ENCODE measurements at places on chromosomes 4 and X.

DNA sequence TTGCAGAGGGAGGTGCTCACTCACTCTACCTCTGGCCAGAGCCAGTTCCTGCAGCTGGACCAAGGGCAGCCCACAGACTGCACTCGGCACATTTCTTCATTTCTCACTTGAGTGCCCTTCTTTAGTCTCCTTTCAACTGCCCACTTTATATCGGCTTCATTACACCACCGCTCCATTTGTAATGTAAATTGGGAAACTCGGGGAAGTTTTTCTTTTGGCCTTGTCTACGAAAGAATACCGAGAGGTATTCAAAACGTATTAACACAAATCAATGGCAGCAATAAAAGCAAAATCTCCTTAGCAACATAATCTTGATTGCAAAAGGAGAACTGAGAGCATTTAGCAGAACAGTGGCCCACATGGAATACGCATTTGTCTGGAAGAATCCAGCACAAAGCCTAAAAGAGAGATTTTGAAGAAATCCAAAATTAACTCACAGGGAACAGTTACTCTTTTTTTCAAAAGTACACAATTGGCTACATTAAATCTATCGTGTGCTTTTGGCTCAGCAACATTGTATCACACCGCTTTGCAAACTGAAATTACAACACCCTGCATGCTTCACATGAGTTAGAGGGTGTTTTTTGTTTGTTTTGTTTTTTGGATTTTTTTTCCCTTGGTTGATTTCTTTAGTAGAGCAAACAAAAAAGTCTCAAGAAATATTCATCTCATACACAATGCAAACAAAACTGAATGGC is 62.6 kb downstream of the CHIC2 start:
- no peak for DNase-seq

DNA sequence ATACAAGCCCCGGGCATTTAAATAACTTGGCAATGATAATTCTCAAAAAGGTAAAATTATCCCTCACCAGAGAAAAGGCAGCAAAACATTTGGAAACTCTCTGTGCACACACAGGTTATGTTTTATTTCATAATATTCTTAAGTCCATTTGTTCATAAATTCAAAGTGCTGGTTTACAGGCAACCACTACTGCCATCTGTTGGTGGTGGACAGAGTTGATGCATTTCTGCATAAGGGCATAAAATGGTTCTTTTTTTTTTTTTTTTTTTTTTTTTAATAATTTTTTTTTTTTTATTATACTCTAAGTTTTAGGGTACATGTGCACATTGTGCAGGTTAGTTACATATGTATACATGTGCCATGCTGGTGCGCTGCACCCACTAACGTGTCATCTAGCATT is 31.5 kb upstream of the IL21 start:
- peak; percentile 63 for DNase-seq

- no peak for DNase-seq
Observed at GRCh38 chrX:85196319-85196718, 47.3 kb downstream of the SATL1 start.

GRCh38 chrX:65976161-65976560 is 63.7 kb downstream of the VSIG4 start:
- no peak for DNase-seq

GRCh38 chrX:48497871-48498270 is 10.9 kb upstream of the PORCN start:
- no peak for DNase-seq

- no peak for DNase-seq
Observed at GRCh38 chrX:35562395-35562794, 235.7 kb upstream of the MAGEB16 start.

- peak; percentile 67 for DNase-seq
Observed at GRCh38 chrX:118536687-118537461, 41.3 kb downstream of the DOCK11 start.

DNA sequence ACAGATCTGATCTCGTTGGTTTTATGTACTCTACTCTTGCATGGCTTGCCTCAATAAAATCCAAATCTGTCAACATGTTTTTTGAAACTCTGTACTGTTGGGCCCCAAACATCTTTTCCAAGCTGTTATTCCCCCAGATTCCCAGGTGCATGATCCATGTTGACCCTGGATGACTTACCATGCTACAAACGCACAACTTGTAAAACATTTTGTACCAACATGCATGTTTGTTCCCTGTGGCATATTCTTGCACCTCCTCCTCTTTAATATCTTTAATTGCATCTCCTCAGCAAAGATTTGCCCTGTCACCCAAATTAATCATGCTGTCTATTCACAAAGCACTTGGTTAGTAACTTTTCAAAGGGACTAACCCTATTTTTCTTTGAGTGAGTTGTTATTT is 24.3 kb downstream of the HSD17B13 start:
- DNase-seq, result no peak

GRCh38 chrX:40809210-40809609 is 73.9 kb upstream of the MED14 start:
- no peak for DNase-seq

DNA sequence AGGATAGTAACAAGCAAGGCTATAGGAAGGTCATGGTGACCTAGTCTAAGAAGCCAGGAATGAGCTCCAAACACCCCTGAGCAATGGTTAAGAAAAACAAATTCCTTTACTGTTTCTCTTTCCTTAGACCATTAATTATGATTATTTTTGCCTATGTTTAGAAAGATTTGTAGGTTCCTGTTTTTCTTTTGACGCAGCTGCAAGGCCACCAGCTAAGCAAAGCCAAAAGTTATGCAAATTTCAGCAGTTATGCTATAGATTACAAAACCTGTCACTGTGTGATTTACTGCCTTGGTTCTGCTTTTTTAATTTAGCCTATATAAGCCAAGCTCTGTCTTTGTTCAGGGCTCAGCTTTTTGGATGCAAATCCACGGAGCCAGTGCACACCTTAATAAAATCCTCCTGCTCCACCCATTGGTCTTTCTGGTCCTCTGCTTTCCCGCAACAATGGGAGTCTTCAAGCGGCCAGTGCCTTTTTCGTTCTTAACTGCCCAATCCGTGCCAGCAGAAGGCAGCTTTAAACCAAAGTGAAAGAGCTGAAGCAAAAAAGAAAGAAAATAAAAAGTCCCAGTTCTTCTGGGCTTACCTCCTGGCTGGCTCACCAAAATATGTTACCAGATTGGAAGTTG is 1.4 kb upstream of the CEP135 start:
- DNase-seq, result no peak

GRCh38 chrX:154785716-154786115 is 19.6 kb downstream of the MPP1 start:
- no peak for DNase-seq

GRCh38 chr4:3463556-3464348 is 646 bp downstream of the DOK7 start:
- no peak for DNase-seq

DNA sequence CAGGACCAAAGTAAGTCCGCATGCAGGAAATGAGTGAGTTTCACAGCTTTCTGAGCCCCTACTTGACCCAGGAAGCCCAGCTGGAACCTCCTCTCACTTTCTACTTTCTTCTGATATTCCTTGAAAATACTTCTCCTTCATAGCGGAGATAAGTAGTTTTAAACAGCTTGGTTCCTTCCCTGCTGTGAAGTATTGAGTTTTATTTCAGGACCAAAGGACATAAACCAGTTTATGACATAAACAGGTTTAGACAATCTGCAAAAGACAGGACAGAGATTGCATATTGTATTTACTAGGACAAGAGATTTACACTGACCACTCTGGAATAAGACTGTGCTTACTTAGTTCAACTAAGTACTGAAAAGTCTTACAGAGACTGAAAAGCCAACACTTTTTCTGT is 54.8 kb downstream of the PAGE2 start:
- no peak for DNase-seq

- no peak for DNase-seq
Observed at GRCh38 chr4:37918653-37919052, 27.8 kb downstream of the TBC1D1 start.

DNA sequence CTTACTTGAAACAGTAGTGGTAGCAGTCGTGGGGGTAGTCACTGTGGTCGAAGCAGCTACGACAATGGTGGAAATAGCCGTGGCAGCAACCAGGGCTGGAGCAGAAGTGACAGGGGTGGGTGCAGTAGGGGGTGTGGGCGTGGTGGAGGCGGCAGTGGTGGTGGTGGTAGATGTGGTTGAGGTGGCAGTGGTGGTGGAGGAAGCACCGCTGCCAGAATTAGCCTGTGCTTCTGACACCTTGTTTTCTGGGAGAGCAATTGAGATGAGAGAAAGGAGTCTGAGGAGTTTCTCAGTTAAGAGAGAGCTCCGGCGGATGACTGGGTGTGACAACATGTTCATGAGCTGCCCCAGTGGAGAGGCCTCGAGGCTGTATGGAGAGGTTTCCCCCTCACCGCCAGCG is 113.5 kb upstream of the HSD17B10 start:
- peak; percentile 21 for DNase-seq

DNA sequence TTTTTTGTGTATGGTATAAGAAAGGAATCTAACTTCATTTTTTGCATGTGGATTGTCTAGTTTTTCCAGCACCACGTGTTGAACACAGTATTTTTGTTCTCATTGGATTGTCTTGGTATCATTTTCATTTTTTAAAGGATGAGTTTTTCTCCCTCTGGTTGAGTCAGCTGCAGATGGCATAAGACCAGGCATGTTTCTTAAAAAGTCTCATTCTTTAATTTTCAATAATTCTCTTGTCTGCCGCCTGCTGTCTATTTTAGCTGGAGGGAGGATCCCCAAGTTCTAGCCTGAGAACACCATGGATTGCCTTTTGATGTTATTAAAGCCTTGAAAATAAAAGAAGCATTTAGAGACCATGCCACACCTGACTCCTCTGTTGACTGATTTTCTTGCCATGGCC is 263.8 kb downstream of the ARHGAP24 start:
- no peak for DNase-seq

DNA sequence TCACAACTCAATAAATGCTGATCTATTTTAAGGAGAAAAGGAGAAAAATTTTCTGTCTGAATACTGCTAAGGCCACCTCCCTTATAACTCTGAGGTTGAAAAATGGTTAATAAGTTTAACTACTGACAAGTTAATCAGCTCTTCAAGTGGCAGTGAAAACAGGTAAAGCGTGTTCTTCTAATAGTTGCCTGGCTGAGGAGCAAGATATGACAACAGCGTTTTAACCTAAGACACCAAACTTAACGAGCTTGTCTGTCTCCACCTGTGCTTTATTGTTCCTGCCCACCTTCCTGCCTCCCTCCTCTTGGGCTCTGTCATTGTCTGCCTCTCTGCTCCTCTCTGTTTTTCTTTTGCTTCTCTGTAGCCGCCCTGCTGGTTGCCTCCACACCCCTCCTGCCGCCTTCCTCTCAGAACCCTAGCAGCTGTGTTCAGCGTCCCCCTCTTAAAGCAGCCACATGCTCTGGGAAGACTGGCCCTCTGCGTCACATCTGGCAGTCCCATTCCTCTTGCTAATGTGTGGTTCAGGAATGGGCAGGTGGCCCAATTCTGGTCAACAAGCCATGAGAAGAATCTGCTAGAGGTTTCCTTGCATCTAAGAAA is 4.3 kb upstream of the TSPAN5 start:
- DNase-seq, result peak; percentile 46

DNA sequence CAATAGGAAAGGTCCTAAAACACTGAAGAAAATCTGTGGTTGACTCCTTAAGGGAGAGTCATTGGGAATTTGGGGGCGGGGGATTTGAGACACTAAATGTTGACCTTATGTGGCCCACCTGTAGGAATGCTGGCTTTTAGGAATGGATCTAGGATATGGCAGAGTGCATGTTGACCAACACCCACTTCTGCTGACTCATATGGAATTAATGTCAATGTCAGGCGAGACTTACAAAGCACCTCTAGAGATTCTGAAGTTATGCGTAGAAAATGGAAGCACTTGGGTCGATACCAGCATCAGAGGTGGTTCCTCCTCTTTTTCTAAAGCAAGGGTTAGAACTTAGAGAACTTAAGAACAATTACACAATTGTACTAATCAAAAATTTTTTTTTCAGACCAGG is 100.6 kb upstream of the CBR4 start:
- no peak for DNase-seq

DNA sequence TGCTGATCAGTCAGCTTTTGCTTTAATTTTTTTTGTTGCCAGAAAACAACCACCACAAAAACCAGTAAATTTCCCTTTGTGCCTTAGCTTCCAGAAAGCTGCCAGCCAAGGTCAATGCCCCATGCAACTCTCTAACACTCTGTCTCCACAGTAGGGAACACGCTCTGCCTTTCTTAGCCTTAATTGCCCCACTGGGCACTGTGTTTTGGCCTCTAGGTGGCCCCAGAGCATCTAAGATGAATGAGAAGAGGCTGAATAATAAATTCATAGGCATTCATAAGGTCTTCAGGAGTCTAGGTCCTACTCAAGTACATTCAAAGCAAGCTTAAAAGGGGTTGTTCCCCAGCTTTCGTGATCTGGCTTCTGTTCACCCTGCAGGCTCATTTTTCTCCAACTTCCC is 57.7 kb upstream of the PASD1 start:
- DNase-seq, result no peak

DNA sequence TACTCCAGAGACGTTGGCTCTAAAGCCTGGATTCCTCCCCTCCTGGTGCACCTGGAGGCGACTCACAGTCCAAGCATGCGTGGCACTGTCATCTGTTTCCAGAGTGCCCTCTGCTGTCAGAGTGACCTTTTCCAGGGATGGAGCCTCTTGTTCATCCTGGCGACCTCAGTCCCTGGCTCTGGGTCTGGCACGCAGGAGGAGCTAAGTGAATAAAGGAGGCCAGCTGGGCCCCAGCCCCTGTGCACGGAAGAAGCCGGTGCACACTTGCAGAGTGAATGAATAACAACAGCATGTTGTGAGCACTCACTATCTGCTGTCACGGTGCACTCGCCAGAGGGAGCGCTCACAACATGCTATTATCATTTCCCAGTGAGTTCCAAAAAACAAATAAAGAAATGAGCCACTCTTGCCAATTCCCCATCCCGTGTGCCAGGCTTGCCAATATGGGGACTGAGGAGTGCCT is 27.8 kb upstream of the PSAPL1 start:
- DNase-seq, result no peak

GRCh38 chr4:138954428-138954827 is 61.2 kb upstream of the NOCT start:
- no peak for DNase-seq

DNA sequence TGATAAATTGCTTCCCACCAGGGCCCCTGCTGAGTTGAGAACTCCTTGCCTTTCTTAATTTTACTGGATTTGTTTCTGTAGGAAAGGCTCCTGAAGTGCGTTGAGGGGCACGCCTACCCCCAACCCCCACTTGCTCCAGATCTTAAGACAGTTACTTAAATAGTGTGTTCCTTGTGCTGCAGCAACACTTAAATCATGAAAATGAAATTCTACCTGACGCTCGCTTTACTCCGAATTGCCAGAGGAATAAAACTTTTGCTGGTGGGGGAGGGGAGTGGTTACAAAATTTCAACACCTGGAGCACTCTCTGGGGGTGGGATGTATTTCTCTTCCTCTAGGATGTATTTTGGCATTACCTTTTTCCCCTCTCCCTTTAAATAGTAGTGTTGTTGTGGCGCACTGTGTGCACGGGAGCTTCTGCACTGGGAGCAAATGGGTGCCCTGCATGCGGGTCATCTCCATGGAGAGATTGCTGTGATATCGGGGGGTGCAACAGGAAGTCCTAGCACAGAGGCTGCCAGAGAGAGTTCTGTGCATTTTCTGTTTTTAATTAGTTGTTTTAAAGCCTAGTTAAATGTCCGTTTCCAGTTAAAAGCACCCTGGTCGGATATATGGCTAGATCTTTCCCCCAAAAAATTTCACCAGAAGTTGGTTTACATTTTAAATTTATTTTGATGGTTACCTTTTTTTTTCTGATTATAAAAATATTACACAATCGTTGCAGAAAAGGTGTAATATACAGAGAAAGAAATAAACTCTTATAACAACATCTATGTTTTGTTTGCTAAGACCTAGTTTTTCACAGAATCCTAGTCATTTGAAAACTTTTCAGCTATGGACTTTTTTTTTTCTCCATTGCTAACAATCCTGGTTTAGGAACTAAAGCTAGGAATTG is 207.7 kb downstream of the SOWAHB start:
- no peak for DNase-seq

- DNase-seq, result no peak
Observed at GRCh38 chr4:89707467-89707866, 129.5 kb downstream of the SNCA start.
